HT-29 (cell line): ENCODE measurements at places on chromosomes 5 and 9. TPM values are rescaled to one million over a fixed set of nuclear protein-coding genes. Genes with fewer than 3 reads are reported as not detected.

PNPLA7 gene
- 0.60 and 0.94 TPM in 2 replicates for total RNA-seq

SOX30 gene
- 0.15 and 0.37 TPM in 2 replicates for total RNA-seq

QSOX2 gene
- total RNA-seq: 31.7 and 34.5 TPM in 2 replicates

BTNL3 gene
- not detected in 2 replicates for total RNA-seq

HACD4 gene
- not detected in 2 replicates for total RNA-seq
